ENCODE measurements at places on chromosomes 2 and 18.

DNA sequence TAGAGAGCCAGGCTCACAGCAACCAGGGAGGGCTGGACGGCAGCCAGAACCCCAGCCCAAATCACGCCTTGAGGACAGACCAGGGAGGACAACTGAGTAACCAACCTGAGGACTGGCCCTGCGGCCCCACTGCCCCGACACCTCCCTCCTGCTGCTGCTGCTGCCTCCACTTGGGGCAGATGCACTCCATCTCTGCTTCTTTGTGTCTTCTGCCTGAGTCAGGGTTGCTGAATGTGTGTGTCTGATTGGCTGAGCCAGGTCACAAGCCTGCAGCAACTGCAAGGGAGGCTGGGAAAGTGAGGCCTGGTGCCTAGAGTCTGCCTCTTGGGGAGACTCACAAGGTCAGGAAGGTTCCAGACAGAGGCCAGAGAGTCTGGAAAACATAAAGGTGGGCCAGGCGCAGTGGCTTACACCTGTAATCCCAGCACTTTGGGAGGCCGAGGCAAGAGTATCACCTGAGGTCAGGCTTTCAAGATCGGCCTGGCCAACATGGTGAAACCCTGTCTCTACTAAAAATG, 83.4 kb downstream of the ZFP36L2 start:
- no peak for DNase-seq

- DNase-seq: no peak
Measured at GRCh38 chr2:144227427-144228105, 292.4 kb downstream of the ZEB2 start.

DNA sequence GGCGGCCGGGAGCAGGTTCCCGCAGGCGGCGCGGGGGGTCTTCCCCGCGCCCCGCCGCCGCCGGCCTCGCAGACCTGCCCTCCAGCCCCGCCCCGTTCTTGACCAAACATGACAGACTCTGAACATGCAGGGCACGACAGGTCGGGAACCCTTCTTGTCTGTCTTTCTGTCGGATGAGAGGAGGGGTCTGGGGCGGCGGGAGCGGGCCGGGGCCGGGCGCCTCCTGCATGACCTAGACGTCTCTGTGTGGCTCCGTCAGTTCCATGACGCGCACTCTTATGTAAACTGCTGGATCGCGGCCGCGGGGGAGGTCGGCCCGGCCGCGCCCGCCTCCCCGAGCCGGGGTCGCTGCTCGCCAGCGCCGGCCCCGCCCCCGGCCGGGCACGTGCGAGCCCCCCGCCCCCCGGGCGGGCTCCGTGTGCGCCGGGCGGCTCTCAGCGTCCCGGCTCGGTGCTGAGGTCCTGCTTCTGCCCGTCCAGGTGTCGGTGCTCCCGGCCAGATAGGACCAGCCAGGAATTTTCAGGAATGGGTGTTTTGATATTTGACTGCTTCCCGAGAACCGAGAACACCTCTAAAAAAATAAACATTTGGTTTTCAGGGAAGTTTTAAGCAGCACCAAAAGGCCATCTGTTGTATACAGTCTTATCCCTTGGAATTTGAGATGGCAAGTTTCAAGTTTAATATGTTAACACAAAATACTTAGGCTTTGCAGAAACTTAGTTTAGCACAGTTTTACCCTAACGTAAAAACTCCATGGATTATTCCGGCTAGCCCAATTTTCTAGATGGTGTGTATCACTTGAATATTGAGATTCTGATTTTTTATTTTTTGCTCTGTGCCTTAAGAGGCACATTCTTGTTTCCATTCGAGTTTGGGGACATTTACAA, 733 bp downstream of the ZC3H6 start:
- DNase-seq: peak; percentile 61

DNA sequence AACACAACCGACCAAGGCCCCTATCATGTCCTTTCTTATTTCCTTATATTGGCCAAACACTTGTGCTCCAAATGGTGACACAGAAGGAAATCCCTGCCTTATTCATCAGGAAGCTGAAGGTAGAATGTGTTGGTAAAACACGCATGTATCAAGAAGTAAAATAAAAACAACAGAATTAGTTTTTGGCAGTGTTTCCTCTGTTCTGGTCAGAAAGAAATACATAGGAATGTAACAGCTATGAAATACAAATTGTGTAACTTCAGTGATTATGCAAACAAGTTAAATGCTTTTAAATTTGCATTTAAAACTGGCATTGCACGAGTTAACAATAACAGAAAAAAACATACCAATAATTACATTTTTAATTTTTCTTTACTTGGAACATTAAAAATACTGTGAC, 19.3 kb downstream of the ST6GAL2 start:
- peak; percentile 13 for DNase-seq

- peak; percentile 49 for DNase-seq
Measured at GRCh38 chr2:15640261-15640711, 48.6 kb downstream of the DDX1 start.

Data from fibroblast of skin of left quadriceps (primary cell).